ENCODE measurements at places on chromosomes 11 and 22.
A peak's percentile ranks its signal among the peaks of the same experiment; 100 is the strongest.

DNA sequence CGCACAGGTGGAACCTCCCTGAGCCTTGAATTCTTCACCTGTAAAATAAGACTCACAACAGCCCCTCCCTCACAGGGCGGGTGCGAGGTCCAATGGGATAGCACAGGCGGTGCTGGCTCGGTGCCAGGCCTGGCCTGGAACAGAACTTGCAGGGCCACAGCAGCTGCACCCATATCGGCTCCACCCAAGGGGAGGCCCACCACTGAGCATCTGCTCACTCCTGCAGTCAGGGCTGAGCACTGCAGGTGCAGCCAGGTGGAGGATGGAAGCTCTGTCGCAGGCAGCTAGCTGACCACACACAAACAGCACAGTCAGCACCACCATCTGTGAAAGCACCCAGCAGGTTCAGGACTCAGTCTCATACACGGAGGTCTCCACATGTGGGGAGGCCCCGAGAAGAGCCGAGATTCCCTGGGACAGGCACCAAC lies 19.6 kb downstream of the VPS37C start:
- H3K4me3 ChIP-seq, result no peak overlapping the region
- no peak for DNase-seq
- H3K27ac ChIP-seq, result no peak overlapping the region

GRCh38 chr11:103811870-103812455 lies 224.5 kb upstream of the DDI1 start:
- H3K4me3 ChIP-seq, result no peak overlapping the region
- no peaks in the 10 kb centered on the region for H3K36me3 ChIP-seq
- no peak overlapping the region for H3K27ac ChIP-seq
- no peaks in the 10 kb centered on the region for H3K27me3 ChIP-seq

DNA sequence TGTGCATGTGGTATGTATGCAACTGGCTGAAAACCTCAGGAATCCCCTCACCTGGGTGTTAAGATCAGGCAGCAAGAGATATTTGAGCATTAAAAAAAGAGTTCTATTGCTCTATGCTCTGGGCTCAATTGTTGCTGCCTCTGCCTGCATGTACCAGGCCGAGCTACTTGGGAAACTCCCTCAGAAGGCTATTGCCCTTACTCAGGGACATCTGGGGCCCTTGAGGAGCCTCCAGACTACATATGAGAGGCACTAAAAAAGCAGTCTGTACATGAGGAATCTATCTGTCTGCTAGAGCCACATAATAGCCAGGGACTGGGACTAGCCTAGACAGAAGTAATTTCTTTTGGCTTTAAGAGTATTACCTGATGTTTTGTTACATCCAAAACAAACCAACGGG lies 120.1 kb downstream of the SWAP70 start:
- DNase-seq, result no peak
- H3K27ac ChIP-seq, result no peak overlapping the region
- no peaks in the 10 kb centered on the region for H3K27me3 ChIP-seq
- no peak overlapping the region for H3K4me3 ChIP-seq

DNA sequence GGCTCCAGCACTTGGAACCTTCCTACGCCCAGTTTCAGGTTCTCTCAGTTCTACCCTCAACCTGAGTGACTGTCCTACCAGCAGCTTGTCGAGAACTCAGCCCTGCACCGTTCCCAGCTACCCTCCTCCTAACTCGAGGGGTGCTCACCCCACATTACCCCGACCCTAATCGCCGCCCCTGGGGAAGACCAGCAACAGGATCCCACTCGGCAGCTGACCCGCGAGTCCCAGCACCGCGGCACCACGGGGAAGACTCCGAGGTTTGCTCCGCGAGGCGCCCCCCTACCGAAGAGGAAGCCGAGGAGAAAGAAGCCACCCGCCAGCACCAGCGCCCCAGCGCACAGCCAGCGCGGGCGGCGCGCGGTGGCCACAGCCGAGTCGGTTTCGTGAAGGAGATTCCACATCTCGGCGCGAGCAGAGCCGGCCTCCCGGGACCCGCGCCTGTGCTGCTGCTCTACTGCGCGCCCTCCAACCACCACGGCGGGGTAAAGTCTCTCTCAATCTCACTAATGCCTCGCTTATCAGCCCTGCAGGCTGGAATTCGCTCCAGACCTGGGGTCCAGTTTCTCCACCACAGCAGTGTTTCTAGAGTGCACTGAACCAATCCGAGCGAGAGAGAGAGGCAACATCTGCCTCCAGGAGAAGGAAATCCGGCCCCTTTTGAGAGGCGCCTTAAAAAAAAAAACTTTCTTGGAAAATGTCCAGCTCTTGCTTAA lies at the start of gene FOLH1:
Gene FOLH1 (minus strand): TSS at position 597 of the 716 bp plus-strand sequence. CDS start 193 bp downstream, at position 404.
- H3K4me1 ChIP-seq, result no peaks in the 10 kb centered on the region
- H3K27me3 ChIP-seq, result peaks cover 7% of the 10 kb centered on the region
- H3K4me3 ChIP-seq, result no peak within 1 kb of the TSS
- DNase-seq, result no peak
- H3K36me3 ChIP-seq, result no peaks in the 10 kb centered on the region
- no peak within 1 kb of the TSS for H3K27ac ChIP-seq

GRCh38 chr11:67429722-67430121 lies 1.4 kb downstream of the RPS6KB2 start:
- H3K27me3 ChIP-seq, result no peaks in the 10 kb centered on the region
- peaks cover 56% of the 10 kb centered on the region for H3K4me1 ChIP-seq
- peak overlapping the region; percentile 92 for H3K4me3 ChIP-seq

DNA sequence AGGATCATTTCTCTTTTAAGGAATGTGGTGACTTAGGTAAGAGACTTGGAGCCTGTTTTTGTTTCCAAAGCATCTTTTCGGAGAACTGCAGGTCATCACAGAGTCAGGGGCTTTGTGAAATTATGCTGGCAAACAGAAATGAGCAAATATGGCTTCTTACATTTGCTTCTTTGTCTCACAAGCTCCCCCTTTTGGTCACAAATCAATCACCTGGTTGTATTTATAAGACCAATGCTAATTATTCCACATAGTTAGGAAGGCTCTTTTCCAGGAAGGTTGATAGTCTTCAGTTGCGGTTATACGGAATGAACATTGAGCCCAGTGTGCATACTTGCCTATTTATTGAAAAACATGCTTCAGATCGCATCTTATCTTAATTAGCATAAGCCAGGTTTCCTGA lies 34.6 kb upstream of the CEP126 start:
- H3K27ac ChIP-seq, result no peak overlapping the region
- H3K27me3 ChIP-seq, result peaks cover 52% of the 10 kb centered on the region
- no peak overlapping the region for H3K4me3 ChIP-seq

DNA sequence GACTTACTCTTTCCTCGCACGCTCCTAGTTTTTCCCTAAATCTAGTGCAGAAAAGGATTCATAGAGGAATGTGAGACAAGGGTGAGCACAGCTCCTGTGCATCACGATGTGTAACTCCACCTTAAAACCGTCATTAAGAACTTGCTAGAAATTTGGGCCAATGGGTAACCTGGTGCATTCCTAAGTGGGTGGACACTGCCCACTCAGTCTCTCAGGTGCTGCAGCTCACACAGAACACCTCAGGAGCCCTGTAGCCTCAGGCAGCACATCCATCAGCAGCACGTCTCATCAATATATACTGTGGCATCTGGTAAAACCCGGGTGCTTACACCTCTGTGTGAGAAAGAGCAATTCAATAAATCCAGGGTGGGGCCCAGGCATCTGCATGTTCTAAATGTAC lies 12.4 kb downstream of the POU2AF3 start:
- no peaks in the 10 kb centered on the region for H3K4me1 ChIP-seq
- no peak for DNase-seq
- H3K27me3 ChIP-seq, result peaks cover 42% of the 10 kb centered on the region
- no peaks in the 10 kb centered on the region for H3K36me3 ChIP-seq

DNA sequence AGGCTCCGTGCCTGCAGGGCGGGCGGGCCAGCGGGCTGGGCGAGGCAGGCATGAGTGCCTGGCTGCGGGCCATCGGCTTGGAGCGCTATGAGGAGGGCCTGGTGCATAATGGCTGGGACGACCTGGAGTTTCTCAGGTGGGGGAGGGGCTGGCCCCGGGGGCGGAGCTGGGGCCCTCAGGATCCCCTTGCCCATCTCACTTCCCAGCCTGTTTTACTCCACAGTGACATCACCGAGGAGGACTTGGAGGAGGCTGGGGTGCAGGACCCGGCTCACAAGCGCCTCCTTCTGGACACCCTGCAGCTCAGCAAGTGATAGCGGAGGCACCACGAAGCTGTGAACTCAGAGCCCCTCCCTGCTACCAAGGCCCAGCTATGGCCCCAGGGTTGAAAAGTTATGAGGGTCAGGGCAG lies 5.9 kb downstream of the PHOX2A start:
- H3K36me3 ChIP-seq, result peaks cover 54% of the 10 kb centered on the region
- no peak overlapping the region for H3K4me3 ChIP-seq
- H3K4me1 ChIP-seq, result peaks cover 13% of the 10 kb centered on the region

- no peak overlapping the region for H3K27ac ChIP-seq
- peaks cover 48% of the 10 kb centered on the region for H3K27me3 ChIP-seq
- H3K4me1 ChIP-seq, result peaks cover 44% of the 10 kb centered on the region
- peak; percentile 60 for DNase-seq
These were observed 3.2 kb upstream of the GAB2 start for GRCh38 chr11:78420796-78421209.

Measured in activated T-cell treated with anti-CD3 and anti-CD28 coated beads, Interleukin-2, amount 50 U/mL, for 24 hours (primary cell).